Subcutaneous preadipocyte (primary cell): ENCODE measurements at places on chromosomes 4 and X. TPM values are rescaled to one million over a fixed set of nuclear protein-coding genes. Genes with fewer than 3 reads are reported as not detected.

USP11 gene
- total RNA-seq: 24.8 and 28.7 TPM in 2 replicates

TSPAN7 gene
- total RNA-seq: 0.37 TPM in 1 of 2 replicates, not detected in the other

RAB40AL gene
- total RNA-seq: 0.37 and 0.78 TPM in 2 replicates

CA5B gene
- total RNA-seq: 9.2 and 14.0 TPM in 2 replicates

PRICKLE3 gene
- 7.0 and 7.6 TPM in 2 replicates for total RNA-seq

RXFP1 gene
- 0.98 and 2.6 TPM in 2 replicates for total RNA-seq

SLC2A9 gene
- total RNA-seq: 0.73 and 0.78 TPM in 2 replicates

CABS1 gene
- not detected in 2 replicates for total RNA-seq

SLC25A53 gene
- 7.4 and 9.9 TPM in 2 replicates for total RNA-seq

NAA10 gene
- total RNA-seq: 70.4 and 74.6 TPM in 2 replicates

DGAT2L6 gene
- total RNA-seq: not detected in 2 replicates

NLRP2B gene
- not detected in 2 replicates for total RNA-seq

FAT4 gene
- total RNA-seq: 13.1 and 13.6 TPM in 2 replicates

VCX3A gene
- total RNA-seq: not detected in 2 replicates

DGKK gene
- not detected in 2 replicates for total RNA-seq

GSPT2 gene
- total RNA-seq: 6.2 and 6.8 TPM in 2 replicates

BBS12 gene
- 4.3 and 6.2 TPM in 2 replicates for total RNA-seq

PNMA6A gene
- total RNA-seq: 1.6 and 3.3 TPM in 2 replicates

MND1 gene
- 7.3 and 8.0 TPM in 2 replicates for total RNA-seq

PAPSS1 gene
- 37.8 and 45.7 TPM in 2 replicates for total RNA-seq

RTL9 gene
- total RNA-seq: 0.39 and 0.73 TPM in 2 replicates

ATP1B4 gene
- total RNA-seq: not detected in 2 replicates

SORCS2 gene
- total RNA-seq: under 0.01 TPM in 2 replicates

HHIP gene
- 0.37 and 4.5 TPM in 2 replicates for total RNA-seq

ERAS gene
- total RNA-seq: 0.37 TPM in 1 of 2 replicates, not detected in the other

ACE2 gene
- total RNA-seq: under 0.01 TPM in 1 of 2 replicates, not detected in the other

CLIC2 gene
- total RNA-seq: 9.4 and 15.1 TPM in 2 replicates

MAOA gene
- 26.0 and 45.6 TPM in 2 replicates for total RNA-seq

FRAS1 gene
- 18.4 and 28.3 TPM in 2 replicates for total RNA-seq

MRPS18C gene
- 15.2 and 20.6 TPM in 2 replicates for total RNA-seq

VSIG4 gene
- total RNA-seq: under 0.01 TPM in 1 of 2 replicates, not detected in the other

TMPRSS11E gene
- total RNA-seq: not detected in 2 replicates

GAGE12F gene
- total RNA-seq: not detected in 2 replicates

RIBC1 gene
- 0.59 and 0.73 TPM in 2 replicates for total RNA-seq

F11 gene
- total RNA-seq: not detected in 2 replicates

TKTL1 gene
- total RNA-seq: not detected in 2 replicates

NOX1 gene
- total RNA-seq: not detected in 2 replicates

ARSJ gene
- total RNA-seq: 15.8 and 27.2 TPM in 2 replicates

SPANXN3 gene
- total RNA-seq: not detected in 2 replicates

RASSF6 gene
- under 0.01 TPM in 1 of 2 replicates, not detected in the other for total RNA-seq

MAGEA4 gene
- not detected in 2 replicates for total RNA-seq

GLOD5 gene
- not detected in 2 replicates for total RNA-seq

SPATA4 gene
- total RNA-seq: 0.20 TPM in 1 of 2 replicates, not detected in the other

IL3RA gene
- not detected in 2 replicates for total RNA-seq

BANK1 gene
- under 0.01 and 0.20 TPM in 2 replicates for total RNA-seq

PNMA6F gene
- total RNA-seq: not detected in 2 replicates

SPACA5 gene
- total RNA-seq: not detected in 2 replicates

CNOT6L gene
- total RNA-seq: 10.3 and 11.7 TPM in 2 replicates

MGARP gene
- total RNA-seq: 1.8 TPM in 2 replicates

PCDH10 gene
- not detected in 2 replicates for total RNA-seq
